ENCODE measurements at places on chromosomes 1 and 21.

- DNase-seq, result no peak
These were observed 119.1 kb upstream of the JUN start for GRCh38 chr1:58902830-58903513.

DNA sequence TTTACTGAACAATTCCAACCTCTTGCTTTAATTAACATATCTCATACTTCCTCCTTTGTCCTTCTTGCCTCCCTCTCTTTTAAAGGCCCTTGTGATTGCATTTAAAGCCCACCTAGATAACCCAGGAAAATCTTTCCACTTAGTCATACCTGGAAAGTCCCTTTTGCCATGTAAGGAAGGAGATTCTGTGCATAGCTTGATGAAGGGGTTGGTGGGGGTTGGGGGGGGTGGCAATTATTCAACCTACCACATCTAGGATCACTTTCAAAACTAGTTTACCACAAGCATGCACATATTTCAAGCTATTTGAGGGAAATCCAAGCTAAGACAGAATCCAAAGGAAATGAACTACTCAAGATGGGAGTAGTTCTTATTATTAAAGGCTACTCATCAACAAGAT is 249.1 kb upstream of the PTBP2 start:
- DNase-seq, result no peak

DNA sequence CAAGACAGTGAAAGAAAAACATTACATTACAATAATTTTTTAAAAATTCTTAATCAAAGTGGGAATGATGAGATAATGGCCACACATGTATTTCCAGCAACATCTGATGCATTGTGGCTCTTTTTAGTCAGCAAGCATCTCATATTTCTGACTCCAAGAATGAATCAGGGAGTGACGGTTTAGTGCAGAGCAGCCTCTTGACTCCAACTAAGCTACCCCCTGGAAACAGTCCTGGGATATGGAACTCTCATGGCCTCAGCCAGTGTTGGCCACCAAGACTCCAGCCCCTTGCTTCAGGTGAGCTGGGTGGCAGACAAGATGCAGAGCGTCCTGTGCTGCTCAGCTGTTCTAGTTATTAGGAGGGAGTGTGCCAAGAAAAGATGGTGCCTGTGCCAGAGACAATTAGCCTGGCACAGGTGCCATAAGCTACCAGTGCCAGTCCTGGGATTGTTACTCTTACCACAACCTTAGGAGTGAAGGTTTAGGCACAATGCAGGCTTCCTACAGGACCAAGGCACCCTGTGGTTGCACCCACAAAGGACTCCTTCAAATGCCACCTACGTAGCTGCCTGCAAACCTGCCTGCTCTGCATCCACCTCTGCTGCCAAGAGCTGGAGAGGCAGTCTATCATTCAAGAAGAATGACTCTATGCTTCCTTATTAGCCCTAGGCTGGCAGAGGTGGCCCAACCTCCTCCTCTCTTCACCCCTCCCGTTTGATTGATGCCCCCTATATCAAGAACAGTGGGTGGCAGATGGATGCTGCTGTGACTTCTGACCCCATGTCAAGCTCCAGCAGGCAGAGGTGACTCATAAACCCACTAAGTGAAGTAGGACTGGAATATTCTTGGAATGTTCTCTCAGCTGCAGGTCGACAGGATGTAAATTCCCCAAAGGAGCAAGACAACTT is 6.0 kb upstream of the SEC16B start:
- DNase-seq, result no peak

DNA sequence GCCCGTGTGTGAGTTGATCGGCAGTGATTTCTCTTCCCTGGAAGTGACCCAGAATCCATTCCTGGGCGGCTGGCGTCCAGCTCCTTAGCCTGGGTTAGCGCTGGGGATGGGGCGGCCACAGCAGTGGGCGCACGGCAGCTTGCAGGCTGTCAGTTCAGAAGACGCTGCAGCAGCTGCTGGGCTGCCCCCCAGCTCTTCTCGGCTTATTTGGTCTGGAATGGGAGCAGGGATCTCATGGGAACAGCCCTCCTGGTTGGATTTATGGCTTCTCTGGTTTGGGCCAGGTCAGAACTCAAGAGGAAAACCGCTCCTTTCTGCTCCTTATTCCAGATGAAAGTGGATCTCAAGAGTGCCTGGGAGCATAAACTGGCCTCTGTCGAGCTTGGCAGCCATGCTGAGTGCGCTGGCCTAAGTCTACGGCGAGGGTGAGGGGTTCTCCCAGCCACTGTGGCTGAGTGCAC is 148.2 kb downstream of the PRDM16 start:
- DNase-seq, result no peak

- no peak for DNase-seq
These were observed 27.8 kb downstream of the LRRC7 start for GRCh38 chr1:69595486-69595885.

DNA sequence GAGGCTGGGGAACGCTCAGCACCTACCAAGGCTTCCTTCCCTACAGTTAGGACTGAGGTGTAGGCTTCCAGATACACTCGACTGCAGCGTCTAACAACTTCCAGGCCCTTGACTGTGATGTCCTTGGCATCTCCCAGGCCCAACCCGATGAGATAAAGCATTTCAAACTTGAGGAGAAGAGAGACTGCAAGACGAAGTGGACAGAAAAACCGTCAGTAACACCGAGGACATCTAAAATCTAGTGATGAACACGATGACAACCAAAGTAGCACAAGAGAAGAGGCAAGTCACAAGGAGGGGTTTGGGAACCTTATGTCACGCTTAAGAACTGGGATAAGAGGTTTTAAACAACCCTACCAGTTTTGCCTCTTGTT is 314 bp downstream of the DPH5 start:
- no peak for DNase-seq
